ENCODE measurements at places on chromosomes 5 and 9.

DNA sequence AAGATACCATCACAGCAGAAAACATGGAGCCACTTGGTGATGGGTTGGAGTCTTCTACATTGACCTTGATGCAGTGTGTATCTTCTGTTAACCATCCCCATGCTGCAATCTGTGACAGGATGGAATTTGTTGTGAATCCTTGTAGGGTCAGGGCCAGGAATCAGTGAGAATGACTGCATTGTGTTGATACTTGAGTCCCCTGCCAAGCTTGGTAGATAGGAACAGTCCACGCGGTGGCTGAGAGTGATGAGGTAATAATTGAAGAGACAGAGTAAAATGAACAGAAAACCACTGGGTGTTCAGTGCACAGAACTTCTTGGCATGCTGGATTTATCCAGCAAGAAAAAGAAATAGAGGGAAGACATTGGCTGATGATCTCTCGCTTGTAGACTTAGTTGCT, 217.5 kb downstream of the MAN2A1 start:
- DNase-seq: no peak

DNA sequence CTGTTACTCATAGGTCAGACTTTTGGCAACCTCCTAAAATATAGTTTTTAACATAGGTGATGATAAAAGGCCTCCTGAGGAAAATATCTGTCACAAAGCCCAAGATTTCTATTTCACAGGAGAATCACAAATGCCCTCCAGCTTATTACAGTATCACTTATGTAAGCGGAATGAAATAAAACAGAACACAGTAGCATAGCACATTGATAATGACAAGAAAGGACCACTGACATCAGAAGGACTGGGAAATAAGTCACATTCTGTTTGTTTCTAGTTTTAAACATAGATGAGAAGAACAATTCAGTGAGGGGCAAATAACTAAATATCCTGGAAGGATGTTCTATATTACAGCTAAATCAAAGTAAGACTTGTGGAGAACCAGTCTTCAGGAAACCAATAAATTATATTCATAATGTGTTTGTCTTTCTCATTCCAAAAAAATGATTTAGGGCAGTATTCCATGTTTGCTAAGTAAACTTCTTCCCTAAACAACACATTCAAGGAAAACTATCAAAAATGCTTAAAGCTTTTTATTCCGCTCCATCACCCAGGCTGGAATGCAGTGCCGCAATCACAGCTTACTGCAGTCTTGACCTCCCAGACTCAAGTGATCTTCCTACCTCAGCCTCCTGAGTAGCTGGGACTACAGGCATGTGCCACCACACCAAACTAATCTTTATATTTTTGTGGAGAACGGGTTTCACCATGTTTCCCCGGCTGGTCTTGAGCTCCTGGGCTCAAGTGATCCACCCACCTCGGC, 20.8 kb upstream of the CTNNAL1 start:
- no peak for DNase-seq

GRCh38 chr9:16624744-16625117, 245.7 kb downstream of the BNC2 start:
- peak; percentile 13 for DNase-seq

DNA sequence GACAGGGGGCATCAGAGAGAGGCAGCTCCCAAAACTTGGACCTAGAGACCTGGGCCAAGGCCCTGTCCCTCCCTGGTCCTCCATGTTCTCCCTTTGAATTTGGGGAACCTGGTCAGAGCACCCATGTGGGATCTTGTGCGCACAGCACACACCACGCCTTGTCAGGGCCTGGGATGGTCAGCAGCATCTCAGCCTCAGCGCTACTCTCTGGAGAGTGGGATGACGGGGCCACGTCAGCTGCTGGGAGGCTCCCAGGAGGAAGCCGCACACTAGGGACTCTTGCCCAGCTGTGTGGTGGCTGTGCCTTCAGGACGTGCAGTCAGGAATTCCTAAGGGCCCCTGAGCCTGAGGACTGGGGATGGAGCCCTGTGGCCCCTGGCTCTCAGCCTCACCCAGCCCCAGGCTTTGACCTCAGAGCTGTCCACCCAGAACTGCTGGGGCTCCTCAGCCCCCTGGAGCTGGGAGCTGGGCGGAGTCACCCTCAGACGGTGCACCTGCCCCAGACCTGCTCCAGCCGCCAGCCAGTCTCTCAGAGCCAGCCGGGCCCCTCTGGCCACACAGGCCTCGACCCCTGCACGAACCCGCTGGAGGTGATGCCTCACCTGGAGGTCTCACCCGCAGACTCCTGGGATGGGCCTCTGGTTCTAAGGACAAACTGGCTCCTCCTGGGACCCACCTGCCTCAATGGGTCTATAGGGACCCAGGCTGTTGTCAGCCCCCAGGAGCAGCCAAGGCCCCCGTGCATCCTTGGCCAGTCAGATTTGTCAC, 38.3 kb upstream of the EGFL7 start:
- DNase-seq: peak; percentile 51

DNA sequence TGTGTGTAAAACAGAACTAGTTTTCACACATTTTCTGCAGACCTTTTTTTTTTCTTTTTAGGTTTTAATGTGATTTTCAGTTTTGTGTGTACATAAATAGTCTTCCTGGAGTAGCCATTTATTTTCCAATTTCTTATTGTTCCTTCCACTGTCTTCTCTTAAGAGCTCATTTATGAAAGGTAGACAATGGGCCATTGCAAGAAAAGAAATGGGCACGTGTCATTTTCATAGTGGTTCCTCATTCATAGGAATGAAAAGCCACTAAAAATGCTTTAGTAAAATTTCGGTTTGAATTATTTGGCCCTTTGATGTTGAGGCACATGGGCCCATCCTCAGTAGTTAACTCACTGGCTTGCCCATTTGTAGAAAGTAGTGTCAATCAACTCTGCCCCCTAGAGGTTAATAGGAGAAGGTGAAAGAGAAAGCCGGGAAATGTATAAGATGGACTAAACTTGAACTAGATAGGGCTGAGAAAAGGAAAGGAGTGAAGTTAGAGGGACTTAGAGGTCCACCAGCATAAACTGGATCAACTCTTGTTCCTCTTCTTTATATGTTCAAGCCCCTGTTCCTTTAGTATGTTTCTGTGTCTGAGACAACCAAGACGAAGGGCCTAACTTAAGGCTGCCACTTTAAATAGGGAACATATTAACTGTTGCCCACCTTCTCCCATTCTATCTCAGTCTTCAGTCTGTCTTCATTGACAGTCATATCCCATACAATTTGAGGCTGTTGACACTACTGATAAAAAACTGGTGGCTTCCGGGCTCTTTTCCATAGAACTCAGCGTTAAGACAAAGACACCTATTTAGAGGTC, 72.6 kb downstream of the SMARCA2 start:
- DNase-seq: peak; percentile 48

- peak; percentile 64 for DNase-seq
Measured at GRCh38 chr9:115593587-115594091, 475.7 kb upstream of the TNC start.

DNA sequence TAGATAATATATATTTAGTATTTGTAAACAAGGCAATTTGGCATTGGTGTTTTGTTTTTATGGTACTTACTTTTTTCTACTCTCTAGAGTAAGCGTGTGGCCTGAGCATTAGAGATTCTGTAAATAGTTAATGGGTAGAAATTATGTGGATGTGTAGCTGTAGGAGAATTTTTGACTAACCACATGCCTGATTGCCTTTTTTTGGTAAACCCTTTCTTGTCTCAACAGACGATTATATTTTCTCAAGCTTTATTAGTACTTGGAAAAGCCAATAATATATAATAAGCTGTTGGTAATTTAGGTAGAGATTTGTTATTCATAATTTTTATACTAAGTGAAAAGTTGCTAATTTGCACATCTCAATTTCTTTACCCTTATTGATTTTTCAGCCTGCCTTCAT, 76.8 kb downstream of the FCHO2 start:
- no peak for DNase-seq

DNA sequence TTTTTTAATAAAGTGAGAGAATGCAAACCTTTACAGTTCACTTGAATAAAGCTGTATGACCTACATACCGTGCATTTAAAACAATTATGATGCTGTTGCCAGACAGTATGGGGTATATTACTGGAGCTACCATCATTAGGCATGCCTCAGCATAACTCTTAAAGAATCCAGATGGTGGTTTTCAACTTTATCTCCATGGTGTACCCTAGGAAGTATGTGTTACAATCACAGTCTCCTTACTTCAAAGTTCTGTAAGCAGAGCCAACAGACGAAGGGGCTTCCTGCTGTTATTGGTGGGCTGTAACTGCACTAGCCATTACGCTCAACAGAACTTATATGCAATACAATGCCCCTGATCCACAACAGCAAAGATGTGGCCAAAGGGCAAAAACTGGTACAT, 803.3 kb downstream of the DTWD2 start:
- DNase-seq: no peak

Measured in A172 (cell line).